ENCODE measurements at places on chromosomes 7 and 10.

- DNase-seq = no peak
Observed at GRCh38 chr10:84695902-84696301, 367.5 kb downstream of the CCSER2 start.

DNA sequence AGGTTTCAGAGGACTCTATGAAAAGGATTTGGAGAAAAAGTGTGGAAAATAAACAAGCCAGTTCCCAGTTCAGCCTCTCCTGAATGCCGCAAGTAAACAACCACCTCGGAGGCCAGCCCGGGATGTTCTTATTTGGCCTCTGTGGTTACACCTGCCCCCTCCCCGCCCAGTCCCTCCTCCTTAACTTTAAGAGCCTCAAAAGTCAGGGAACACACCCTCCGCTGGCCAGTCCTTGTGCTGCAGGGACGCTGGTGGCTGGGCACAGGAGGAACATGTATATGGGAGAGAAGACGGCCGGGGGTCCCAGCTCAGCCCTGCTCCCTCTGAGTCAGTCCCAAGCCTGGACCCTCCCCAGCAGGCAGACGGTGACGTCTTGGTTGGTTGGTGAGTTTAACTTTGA, 6.1 kb downstream of the CHST3 start:
- DNase-seq = no peak

DNA sequence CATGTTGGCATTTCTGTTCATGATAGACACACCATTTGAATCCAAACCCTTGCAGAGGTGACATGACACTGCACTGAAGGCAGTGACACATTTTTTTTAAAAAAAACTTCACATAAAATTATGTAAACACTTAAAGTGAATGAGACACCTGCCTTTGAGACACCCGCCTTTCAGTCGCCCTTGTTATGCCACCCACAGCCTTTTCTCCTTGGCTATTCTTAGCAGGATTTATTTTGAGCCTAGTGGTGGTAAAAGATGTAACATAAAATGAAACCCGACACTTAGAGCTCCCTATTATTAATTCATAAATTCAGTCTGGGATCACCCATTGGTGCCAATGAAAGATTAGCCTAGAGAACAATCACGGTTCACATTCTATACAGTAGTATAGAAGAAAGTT, 161.3 kb downstream of the DYNC1I1 start:
- no peak for DNase-seq

GRCh38 chr10:99526861-99527504, 5.8 kb upstream of the NKX2-3 start:
- no peak for DNase-seq

DNA sequence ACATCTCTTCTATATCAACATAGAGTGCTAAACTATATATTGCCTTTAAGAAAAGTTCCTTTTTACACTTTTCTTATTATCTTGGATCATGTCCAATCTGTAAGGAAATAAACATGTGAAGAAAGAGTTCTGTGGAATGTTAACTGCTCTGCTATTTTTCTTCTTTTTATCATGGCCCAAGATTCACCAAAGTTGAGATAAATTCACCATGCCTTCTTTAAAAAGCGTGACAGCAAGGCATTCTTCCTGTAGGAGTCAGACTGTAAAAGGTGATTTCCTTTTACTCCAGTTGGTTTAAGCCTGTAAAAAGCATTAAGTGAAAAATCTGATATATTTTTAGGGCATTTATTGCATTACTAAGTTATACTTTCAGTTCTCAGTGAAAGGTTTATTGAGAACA, 165.7 kb upstream of the FZD1 start:
- DNase-seq = no peak

DNA sequence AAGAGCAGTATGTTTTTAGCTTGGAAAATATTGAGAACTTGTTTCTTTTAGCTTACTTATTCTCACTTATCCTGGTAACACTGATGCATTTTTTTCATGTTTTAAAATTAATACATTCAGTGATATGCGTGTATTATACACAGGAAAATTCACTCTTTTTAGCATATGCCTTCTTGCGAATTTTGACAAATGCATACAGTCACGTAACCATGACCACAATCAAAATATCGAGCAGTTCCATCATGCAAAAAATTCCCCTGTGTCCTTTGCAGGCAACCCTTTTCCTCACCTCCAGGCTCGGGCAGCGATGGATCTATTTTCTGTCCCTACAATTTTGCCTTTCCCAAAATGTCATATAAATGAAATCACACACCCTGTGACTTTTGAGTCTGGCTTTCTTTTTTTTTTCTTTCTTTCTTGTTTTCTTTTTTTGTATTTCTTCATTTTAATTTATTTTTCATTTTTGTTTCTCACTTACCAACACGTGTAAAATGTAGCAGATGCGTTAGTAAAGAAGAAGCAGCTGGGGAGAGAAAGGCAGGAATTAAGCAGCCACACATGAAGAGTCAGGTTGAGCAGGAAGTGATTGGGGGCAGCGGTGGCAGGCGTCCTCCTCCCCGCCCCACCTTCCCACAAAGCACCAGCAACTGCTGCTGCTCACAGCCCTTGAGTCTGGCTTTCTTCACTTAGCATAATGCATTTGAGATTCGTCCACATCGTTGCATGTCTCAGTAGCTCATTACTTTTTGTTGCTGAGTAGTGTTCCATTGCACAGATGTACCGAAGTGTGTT, 29.9 kb downstream of the ADRB1 start:
- DNase-seq = peak; percentile 28

GRCh38 chr7:152608208-152608607, 67.7 kb downstream of the XRCC2 start:
- no peak for DNase-seq

- no peak for DNase-seq
Observed at GRCh38 chr7:134174795-134175261, 47.7 kb downstream of the LRGUK start.

DNA sequence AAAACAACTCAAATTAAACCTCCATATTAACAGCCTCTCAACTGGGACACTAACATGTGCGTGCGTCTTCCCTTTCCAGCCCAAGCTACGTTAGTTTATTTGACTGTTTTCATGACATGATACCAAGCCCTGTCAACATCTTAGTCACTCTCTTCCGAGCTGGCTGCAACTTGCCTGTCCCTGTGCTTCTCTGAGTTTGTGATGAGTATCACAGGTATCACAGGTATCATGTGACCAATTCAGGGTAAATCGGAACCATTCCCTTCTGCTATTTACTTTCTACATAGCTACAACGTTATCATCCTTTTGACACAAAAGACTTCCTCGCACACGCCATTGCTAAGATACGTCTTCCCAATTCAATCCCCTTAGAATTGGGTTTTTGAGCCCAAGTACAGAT, 70.2 kb downstream of the CAV1 start:
- no peak for DNase-seq

- DNase-seq = no peak
Observed at GRCh38 chr7:137694405-137694804, 152.4 kb downstream of the DGKI start.

DNA sequence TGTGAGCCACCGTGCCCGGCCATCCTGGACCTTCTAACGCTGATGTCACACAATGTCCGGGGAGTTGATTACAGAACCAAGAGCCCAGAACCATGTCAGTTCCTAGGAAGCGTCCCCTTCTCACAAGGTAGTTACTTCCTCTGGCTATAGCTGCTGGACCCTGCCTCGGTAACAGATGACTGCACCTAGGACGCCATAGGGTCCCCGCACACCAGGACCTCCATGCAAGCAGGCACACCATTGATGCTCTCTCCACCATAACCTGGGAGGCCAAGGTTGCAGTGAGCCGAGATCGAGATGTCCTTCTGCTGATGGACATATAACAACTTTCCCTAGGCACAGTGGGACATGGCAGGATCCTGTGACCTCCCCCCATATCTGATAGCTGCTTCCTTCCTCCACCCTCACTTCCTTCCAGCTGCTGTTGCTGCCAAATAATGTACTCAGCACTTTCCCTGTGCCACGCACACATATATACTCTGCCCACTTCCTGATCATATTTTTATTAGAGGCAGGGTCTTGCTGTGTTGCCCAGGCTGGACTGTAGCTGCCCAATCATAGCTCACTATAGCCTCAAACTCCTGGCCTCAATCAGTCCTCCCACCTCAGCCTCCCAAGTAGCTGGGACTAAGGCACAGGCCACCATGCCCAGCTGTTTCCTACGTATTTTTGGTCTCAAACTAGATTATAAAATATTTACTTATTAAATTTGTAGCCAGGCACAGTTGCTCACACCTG, 3.5 kb upstream of the SNX8 start:
- no peak for DNase-seq

DNA sequence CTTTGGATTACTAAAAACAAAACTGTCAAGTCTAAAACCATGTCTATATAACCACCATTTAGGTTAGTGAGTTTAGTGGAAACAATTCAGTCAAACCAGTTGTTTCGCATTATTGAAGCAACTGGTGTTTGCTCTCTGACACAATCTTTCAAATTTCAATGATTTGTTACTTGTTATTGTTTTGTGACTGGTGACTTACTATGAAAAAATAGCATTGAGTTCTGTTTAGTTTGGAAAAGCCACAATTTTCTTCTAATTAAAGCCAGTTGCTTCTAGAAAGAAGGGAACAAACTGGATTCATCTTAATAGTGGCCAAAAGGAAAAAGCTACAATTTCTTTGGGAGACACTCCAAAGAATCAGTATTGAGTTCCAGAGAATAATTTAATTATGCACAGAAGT, 30.4 kb downstream of the LAMB4 start:
- no peak for DNase-seq

DNA sequence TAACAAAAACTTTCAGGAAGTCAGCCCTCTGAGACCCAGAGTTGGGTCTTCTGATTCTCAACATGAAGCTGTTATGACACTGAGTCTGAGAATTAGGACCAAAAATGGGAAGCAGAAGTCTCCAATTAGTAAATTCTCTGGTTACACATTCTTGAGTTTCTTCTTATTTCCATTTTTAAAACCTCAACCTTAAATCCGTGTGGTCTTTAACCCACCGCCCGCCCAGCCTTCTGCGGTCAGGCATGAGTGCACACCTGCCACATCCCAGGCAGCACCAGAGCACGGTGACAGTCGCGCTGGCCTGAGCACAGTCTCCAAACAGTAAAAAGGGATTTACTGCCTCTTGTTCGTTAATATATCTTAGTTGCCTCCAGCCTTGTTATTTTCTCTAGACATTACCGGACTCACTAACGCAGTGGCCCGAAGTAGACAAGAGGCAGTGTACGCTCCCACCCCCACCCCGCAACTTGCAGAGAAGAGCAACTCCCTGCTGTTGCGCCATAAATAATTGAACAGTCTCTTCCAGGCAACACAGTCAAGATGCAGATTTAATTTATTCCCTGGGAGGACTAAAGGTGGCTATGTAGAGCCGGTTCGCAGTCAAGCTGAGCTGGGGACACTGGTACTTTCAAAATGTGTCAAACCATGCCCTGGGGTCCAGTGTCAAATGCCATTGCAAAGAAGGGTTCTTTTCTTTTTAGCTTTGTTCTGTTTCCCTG, 147.0 kb upstream of the CELF2 start:
- no peak for DNase-seq

DNA sequence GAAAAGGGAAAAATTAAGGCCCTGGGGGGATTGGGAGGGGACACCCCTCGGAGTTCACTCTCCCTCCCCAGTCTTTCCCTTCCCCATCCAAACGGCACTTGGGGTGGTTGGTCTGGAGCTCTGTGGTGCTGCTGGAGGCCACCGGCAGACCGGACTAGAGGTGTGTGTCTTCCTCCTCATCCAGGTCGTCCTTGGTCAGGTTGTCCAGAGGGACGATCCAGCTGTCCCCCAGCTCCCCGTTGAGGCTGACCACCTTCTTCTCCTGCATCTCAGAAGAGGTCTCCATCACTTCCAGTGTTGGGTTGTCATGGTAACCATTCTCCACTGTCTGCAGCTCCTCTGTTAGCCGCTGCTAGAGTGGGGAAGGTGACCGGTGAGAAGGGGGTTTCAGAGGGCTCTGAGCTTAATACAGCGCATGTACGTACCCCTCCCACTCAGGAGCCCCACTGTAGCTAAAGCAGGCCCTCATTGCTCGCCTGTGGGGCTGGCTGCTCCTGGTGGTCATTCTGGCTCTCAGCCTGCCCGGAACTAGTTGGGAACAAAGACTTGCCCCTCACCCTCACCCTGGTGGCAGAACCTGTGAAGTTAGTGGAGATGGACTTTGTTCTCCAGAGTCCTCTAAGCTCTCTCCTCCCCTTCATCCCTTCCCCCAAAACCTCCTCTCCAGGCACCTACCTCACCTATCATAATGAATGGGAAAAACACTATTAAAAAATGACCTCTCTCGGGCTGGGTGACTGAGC, 52.1 kb downstream of the PODXL start:
- no peak for DNase-seq

- no peak for DNase-seq
Observed at GRCh38 chr10:75654171-75654771, 222.8 kb downstream of the LRMDA start.

DNA sequence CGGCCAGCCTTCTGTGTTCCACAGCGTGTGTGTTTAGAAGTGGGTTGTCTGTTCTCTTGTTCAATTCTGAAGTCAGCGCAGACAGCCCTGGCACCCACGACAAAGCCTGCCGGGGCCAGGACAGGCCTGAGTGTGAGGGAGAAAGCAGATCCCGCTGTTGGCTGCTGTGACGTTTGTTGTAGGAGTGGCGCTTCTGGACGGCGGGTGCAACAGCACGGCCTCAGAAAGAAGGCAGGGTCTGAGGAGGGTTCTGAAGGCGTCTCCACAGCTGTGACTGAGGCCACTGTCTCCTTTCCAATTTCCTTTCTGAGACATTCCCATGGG, 76.2 kb downstream of the VIPR2 start:
- DNase-seq = no peak

GRCh38 chr7:143503261-143503660, 25.6 kb downstream of the TAS2R41 start:
- DNase-seq = no peak

DNA sequence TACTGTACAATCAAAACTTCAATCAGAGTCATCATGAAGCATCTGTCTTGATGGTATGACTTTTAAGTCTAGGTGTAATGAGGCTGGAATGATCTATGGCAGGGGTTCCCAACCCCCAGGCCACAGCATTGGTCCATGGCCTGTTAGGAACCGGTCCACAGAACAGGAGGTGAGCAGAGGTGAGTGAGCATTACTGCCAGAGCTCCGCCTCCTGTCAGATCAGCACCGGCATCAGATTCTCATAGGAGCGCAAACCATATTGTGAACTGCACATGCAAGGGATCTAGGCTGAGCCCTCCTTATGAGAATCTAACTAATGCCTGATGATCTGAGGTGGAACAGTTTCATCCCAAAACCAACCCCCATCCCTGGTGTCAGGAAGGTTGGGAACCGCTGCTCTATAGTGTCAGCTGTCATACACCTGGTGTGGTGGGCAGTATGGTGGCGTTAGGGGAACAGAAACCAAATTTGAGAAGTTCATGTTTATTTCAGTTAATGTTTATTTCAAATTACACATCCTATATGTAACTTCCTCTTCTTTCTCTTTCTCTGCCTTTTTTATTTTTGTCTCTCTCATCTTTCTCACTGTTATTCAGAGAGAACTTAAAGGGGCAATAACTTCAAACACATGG, 432.6 kb downstream of the TNS3 start:
- DNase-seq = no peak

GRCh38 chr7:116322541-116322940, 112.2 kb downstream of the TES start:
- no peak for DNase-seq

GRCh38 chr7:108716783-108717182, 147.1 kb downstream of the DNAJB9 start:
- no peak for DNase-seq

GRCh38 chr10:51171946-51172345, 97.7 kb downstream of the PRKG1 start:
- no peak for DNase-seq

Measured in T-helper 1 cell (primary cell).